ENCODE measurements at places on chromosomes 12 and 14. TPM values are rescaled to one million over a fixed set of nuclear protein-coding genes. Genes with fewer than 3 reads are reported as not detected.

The ANKRD33 gene
- 0.08 TPM for total RNA-seq

The FAIM2 gene
- 0.14 TPM for total RNA-seq

The ERP27 gene
- not detected for total RNA-seq

The RNASE7 gene
- not detected for total RNA-seq

The TSPAN9 gene
- 16.7 TPM for total RNA-seq

The FAM181A gene
- not detected for total RNA-seq

The GALNT6 gene
- total RNA-seq = 3.0 TPM

The SPIC gene
- not detected for total RNA-seq
